IMR-90 (cell line): ENCODE measurements at places on chromosomes 6 and 20. TPM values are rescaled to one million over a fixed set of nuclear protein-coding genes. Genes with fewer than 3 reads are reported as not detected.

SNAI1 gene
- total RNA-seq, result 0.54 and 0.83 TPM in 2 replicates

KIF16B gene
- total RNA-seq, result 10.0 and 10.6 TPM in 2 replicates

HNF4A gene
- not detected in 2 replicates for total RNA-seq

GABRR1 gene
- total RNA-seq, result not detected in 2 replicates

GLP1R gene
- not detected in 2 replicates for total RNA-seq

DNA sequence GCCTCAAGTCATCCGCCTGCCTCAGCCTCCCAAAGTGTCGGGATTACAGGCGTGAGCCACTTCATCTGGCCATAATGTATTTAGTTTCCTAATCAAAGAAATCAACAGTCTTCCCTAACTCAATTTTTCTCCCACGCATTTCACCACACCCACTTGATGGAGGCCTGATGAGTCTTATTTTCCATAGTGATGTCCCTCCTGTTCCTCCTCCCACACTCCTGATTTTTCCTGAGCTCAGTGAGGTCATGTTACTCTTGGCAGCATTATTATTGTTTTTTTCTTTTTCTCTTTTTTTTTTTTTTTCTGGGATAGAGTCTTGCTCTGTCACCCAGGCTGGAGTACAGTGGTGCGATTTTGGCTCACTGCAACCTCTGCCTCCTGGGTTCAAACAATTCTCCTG, 8.9 kb downstream of the ABRACL start:
- peak; percentile 79 for DNase-seq
- H3K27ac ChIP-seq, result no peak overlapping the region
- peaks cover 24% of the 10 kb centered on the region for H3K36me3 ChIP-seq

GRCh38 chr6:35124356-35124755, 16.8 kb downstream of the TCP11 start:
- no peak overlapping the region for H3K27ac ChIP-seq
- peaks cover 18% of the 10 kb centered on the region for H3K27me3 ChIP-seq
- H3K4me1 ChIP-seq, result no peaks in the 10 kb centered on the region
- H3K4me3 ChIP-seq, result no peak overlapping the region
- H3K36me3 ChIP-seq, result no peaks in the 10 kb centered on the region

- H3K27ac ChIP-seq, result peak overlapping the region; percentile 75
- H3K27me3 ChIP-seq, result no peaks in the 10 kb centered on the region
- H3K4me1 ChIP-seq, result peaks cover 2% of the 10 kb centered on the region; the same call in 1 of the 2 replicates
Measured at GRCh38 chr6:36593569-36594028, 563 bp upstream of the SRSF3 start.

DNA sequence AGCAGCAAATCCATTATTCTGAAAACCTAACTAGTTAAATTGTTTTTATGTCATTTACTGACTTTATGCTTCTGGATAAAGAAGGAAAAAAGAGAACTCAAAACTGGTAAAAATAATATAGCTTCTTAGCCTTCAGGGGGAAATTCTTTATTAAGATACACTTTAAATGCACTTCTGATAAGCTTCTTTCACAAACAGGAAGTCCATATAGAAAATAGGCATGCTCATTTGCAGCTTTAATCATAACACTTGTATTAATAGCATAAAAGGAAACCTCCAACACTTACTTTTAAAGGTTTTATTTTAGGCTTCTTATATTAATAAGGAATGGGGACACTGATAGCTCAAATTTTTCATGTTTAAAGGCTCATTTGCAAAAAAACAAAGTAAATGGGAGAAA, 538.0 kb upstream of the SLC35B3 start:
- H3K36me3 ChIP-seq, result no peaks in the 10 kb centered on the region
- H3K27ac ChIP-seq, result no peak overlapping the region
- no peaks in the 10 kb centered on the region for H3K4me1 ChIP-seq
- H3K4me3 ChIP-seq, result no peak overlapping the region
- DNase-seq, result no peak

GRCh38 chr20:10125757-10126156, 91.0 kb downstream of the ANKEF1 start:
- peak; percentile 21 for DNase-seq
- no peaks in the 10 kb centered on the region for H3K4me1 ChIP-seq
- H3K36me3 ChIP-seq, result no peaks in the 10 kb centered on the region
- H3K27ac ChIP-seq, result no peak overlapping the region
- peaks cover 5% of the 10 kb centered on the region; the same call in 1 of the 2 replicates for H3K27me3 ChIP-seq
- no peak overlapping the region for H3K4me3 ChIP-seq

DNA sequence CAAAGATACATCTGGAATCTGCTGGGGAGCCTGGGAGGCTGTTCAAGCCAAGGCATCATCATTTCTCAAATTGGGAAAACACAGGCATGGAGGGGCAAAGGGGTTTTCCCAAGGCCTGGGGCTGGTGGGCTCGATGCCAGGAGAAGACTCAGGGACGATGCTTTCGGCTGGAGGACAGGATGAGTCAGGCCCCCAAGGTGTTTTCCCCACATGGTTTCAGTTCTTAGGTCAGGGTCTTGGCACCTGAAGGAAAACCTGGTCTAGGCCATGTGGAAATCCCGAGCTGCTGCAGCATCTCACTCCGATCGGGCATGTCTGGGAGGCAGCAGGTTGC, 348.1 kb downstream of the CDC5L start:
- H3K27ac ChIP-seq, result no peak overlapping the region
- peaks cover 21% of the 10 kb centered on the region for H3K27me3 ChIP-seq
- peak; percentile 42 for DNase-seq
- peaks cover 18% of the 10 kb centered on the region for H3K4me1 ChIP-seq
- H3K4me3 ChIP-seq, result no peak overlapping the region

DNA sequence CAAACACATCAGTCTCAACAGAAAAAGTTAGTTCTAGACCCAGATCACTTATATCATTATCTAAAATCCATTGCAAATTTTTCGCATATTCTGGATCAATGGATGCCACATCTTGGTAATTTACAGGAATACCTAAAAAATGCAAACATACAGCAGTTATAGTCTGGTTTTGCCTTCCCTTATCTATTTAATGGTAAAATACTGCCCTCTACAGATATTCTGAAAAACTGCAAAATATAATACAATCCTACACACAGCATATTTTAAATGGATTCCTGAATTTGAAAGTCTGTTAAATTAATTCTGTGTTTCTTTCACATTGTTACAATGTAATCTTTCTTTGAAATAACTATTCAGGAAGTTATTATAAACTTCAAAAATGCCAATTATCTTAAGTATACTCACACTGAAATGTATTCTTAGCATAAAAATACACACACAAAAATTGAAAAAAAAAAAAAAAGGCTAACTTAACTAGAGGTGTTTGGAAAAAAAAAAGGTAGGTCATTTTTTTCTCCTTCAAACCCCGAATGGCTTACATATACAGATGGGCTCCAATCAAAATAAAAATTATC, 88.4 kb downstream of the HACE1 start:
- H3K4me1 ChIP-seq, result no peaks in the 10 kb centered on the region
- DNase-seq, result peak; percentile 44
- H3K27me3 ChIP-seq, result no peaks in the 10 kb centered on the region
- H3K4me3 ChIP-seq, result no peak overlapping the region
- no peaks in the 10 kb centered on the region for H3K36me3 ChIP-seq
- no peak overlapping the region for H3K27ac ChIP-seq

DNA sequence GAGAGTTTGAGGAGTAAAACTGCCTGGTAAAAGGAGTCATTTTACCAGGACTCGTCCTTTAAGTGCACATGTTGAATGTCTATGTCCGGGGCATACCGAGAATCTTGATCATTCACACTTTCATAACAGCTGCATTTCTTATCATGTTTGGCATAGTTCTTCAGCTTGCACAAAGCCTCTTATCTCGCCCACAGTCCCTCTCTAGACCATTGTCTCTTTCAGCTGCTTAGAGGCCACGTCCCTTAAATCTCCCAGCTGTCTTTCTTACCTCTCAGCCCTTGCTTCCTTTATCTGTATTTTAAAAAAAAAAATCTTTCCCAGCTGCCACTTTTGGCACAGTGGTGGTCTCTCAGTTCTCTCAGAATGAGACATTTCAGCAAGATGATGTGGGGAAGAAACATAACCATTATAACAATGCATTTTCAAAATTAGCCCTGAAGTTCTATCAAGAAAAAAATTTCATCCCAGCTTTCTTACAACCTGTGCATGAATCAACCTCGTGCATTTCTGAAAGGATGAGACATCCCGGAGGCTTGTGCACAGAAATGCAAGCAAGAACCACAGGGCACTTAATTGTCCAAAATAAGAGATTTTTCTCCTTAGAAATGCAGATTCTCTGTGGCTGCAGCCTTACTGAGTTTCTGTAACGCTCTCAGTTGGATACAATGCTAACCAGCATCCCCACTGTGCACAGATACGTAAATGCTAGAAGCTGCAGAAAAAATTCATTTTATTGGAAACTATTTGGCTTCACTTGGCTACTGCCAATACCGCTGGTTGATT, 24.2 kb downstream of the RBM24 start:
- peak; percentile 72 for DNase-seq
- peaks cover 6% of the 10 kb centered on the region; the same call in 1 of the 2 replicates for H3K4me1 ChIP-seq
- no peak overlapping the region for H3K27ac ChIP-seq
- H3K36me3 ChIP-seq, result no peaks in the 10 kb centered on the region; the same call in 1 of the 2 replicates
- H3K4me3 ChIP-seq, result no peak overlapping the region

- no peaks in the 10 kb centered on the region for H3K4me1 ChIP-seq
- H3K27me3 ChIP-seq, result peaks cover 49% of the 10 kb centered on the region
- no peak overlapping the region for H3K27ac ChIP-seq
Measured at GRCh38 chr20:46025376-46025783, 3.6 kb upstream of the SLC12A5 start.

- peaks cover 9% of the 10 kb centered on the region; the same call in 1 of the 2 replicates for H3K36me3 ChIP-seq
- DNase-seq, result no peak
- H3K4me3 ChIP-seq, result no peak overlapping the region
- H3K27me3 ChIP-seq, result no peaks in the 10 kb centered on the region
- H3K27ac ChIP-seq, result no peak overlapping the region
- H3K4me1 ChIP-seq, result peaks cover 8% of the 10 kb centered on the region; the same call in 1 of the 2 replicates
Measured at GRCh38 chr6:22019857-22020256, 277.0 kb downstream of the PRL start.

DNA sequence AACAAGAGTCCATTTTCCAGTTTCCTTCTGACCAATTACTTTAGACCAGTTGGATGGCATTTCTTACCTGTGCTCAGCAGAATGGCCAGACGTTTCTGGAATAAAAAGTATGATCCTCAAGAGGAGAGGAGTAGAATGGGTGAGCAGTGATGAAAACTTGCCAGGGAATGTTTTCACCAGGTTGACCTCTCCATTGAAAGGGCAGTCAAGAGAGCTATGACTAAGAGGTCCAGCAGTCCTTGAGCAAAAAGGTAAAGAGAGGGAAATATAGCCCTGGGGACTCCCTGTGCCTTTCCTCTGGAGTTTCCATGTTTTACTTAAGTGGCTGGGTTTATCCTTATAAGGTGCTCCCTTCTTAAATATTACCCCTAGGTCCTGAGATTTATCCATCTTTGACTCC, 210.9 kb downstream of the TBX18 start:
- no peak overlapping the region for H3K27ac ChIP-seq
- no peaks in the 10 kb centered on the region for H3K36me3 ChIP-seq
- no peaks in the 10 kb centered on the region for H3K4me1 ChIP-seq
- H3K4me3 ChIP-seq, result no peak overlapping the region
- DNase-seq, result no peak
